ENCODE measurements at places on chromosomes 16 and 17.

GRCh38 chr16:74982256-74982655 lies 2.7 kb downstream of the WDR59 start:
- no peak for DNase-seq

DNA sequence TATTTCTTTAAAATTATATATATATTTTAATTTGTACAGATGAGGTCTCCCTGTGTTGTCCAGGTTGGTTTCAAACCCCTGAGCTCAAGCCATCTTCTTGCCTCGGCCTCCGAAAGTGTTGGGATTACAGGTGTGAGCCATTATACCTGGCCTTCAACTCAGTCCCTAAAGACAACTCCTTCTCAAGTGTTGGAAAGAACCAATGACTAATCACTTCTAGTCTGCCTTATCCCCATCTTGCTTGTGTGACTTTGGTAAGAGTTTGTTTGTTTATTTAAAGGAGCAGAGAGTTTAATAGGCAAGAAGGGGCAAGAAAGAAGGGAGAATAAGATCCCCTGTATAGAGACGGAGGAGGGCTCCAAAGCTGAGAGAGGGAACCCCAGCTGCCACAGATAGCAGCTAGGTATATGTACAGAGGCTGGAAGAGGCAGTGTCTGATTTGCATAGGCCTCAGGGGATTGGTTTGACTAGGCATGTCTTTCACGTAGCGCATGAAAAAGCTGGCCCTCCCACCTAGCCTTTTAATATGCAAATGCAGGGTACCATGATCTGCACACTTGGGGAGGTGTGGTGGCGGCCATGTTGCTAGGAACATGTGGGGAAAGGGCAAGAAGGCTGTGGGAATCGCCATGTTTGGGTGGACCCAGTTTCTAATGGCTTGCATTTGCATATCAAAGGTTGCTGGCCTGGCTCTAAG lies 21.5 kb downstream of the ABCC1 start:
- DNase-seq, result no peak

- peak; percentile 81 for DNase-seq
Measured at GRCh38 chr16:386641-387156, 4.9 kb upstream of the PGAP6 start.

DNA sequence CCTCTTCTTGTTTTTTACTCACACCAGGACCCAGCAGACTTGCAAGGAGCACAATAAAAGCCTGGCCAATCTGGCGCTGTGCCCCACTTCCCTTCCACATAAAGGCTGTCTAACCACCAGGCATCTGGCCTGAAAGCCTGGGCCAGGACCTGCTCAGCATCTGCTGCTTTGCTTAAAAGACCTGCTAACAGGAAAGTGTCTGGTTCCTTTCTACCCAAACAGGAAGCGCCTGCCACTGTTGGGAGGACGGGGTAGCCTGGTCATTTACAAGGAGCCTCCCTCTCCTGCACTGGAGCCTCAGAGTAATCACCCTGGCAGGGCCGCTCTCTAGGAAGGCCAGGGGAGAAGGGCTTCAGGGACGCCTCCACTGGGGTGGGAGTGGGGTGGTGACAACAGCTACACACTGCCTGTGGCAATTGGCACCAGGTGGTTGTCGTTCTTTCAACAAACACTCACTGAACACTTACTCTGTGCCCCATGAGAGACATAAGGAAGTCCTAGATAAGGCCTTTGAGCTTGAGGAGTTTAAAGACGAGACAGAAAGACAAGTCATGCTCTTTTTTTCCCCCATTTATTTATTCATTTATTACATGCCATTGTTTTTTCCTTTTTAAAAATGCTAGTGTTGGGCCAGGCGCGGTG lies 6.3 kb upstream of the MMP28 start:
- peak; percentile 70 for DNase-seq

GRCh38 chr17:49993423-49994060 lies 1.5 kb downstream of the DLX3 start:
- no peak for DNase-seq

DNA sequence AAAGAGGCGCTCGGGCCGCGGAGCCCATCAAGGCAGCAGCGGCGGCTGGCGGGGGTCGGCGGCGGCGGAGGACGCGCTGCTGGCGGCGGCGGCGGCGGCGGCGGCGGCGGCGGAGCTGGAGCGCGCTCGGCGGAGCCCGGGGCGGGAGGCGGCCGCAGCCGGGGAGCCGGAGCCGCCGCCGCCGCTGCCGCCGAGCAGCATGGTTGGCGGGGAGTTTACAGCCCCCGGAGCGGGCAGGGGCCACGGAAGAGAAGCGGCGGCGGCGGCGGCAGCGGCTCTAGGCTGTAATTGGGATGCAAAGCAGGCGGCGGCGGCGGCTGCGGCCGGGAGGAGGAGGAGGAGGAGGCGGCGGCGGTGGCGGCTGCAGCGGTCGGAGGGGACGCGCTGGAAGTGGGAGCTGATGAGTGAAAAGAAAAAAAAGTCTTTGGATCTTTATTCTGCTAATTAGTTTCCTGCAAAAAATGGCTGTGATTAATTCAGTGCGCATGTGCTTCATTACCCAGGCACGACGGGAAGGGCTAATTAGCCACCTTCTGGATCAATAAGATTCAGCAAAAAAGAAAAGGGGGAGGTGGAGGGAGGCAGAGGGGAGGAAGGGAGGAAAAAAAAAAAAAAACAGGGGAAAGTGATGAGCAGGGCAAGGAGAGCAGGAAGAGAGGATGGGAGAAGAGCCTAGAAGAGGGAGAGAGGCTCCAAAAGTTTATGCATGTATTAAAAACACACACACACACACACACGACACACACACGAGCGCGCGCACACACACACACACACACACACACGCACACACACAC lies 10.9 kb upstream of the ZFHX3 start:
- no peak for DNase-seq

GRCh38 chr17:9765322-9765721 lies 26.1 kb downstream of the DHRS7C start:
- DNase-seq, result no peak

DNA sequence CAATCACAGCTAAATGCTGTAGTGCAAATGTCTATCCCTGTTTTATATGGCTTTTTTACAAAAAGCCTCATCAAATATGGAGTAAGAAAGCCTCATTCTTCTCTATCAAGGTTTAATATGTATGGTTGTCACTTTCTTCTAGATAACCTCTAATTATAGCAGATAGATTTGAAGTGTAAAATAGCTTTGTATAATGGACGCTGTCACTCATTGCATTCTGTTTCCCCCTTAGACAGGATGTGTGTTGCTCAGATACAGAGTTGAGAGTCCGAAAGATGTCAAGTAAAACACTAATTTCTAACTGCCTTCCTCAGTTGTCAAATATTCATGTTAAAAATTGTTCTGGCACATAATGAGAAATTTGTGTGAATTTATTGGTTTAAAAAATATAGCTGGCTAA lies 88.0 kb downstream of the NLK start:
- DNase-seq, result no peak

DNA sequence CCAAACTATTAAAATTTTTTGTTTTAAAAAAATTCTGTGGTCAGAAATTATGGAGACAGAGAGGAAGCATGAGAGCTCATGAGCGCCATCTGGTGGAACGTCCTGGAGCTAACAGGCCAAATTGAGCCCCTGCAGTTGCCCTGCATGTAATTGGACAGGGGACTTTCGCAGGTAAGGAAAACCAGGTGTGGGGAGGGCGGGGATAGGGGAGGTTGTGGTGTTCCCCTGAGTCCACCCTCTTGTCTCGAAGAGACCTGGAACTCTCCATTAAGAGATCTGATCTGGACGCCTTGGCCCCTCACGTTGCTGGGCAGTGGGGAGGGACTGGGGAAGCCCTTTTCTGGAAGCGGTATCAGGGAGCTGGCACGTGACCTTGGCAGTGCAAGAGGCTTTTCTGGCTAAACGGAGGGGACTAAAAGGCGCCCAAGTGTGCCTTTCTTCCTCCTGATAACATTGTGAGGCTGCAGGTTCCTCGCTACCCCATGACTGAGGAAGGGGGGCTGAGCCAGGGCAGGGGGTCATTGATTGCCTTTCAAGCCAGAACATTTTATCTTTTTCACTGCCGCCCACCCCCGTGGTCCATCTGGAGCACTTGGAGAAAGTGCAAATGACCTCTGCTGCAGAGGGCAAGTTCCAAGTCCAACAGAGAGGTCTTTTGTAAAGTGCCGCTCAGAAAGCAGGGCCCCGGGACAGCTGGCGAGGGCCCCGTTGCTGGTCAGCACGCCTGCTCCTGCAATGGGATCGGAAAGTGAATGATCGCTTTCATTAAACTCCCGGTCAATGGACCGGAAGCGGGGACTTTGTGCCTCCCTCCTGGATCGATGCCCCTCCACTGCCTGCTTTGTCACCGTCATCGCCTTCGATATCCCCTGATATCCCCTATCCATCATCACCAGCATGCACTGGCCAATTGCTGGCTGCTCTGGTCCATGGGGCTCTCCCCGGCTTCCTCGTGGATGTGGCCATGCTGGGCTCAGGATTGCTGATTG lies 18.4 kb downstream of the PDILT start:
- peak; percentile 64 for DNase-seq

GRCh38 chr16:51707666-51708065 lies 556.6 kb upstream of the SALL1 start:
- DNase-seq, result no peak

GRCh38 chr16:68486502-68487202 lies 38.3 kb upstream of the SMPD3 start:
- DNase-seq, result no peak

DNA sequence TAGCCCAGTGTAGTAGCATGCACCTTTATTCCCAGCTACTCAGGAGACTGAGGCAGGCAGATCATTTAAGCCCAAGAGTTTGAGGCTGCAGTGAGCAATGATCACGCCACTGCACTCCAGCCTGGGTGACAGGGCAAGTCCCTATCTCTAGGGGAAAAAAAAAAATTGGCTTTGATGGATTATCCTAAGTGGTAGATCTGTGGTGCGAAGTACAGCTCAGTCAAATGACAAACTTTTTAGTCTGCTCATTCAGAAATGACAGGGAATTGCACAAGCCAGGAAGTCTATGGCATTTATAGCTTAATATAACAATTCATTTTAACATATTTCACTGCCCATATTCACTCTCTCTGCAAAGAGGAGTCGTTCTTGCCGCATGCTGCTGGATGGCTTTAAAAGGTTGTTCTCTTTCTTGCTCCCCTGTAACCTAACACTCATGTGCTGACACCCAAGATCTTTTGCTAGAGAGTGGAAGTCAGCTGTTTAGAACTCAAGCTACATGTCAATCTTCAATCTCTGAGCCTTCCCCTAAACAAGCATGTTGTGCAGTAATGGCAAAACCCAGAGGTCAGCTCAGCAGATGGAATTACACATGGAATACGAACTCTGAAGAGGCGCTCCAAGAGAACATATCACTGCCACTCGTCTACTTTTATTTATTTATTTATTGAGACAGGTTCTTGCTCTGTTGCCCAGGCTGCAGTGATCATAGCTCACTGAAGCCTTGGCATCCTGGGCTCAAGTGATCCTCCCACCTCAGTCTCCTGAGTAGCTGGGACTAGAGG lies 32.8 kb downstream of the RNF157 start:
- DNase-seq, result no peak

DNA sequence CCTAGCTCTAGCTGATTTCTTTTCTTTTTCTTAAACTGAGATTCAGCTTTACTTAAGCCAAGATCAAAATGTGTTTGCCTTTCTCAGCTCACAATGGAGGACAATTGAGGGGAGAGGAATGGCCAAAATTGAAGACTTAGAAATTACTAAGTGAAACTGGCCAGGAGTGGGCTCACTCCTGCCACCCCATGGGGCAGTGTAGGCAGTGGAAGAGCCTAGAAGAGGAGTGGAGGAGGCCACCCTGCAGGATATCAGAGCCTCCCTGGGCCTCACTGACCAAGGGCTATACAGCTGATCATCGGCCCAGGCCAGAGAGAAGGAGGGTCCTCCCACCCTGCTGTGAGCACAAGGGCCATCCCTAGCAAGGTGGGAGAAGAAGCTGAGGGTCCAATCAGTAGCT lies 119.8 kb downstream of the CCT6B start:
- DNase-seq, result no peak

GRCh38 chr16:75263963-75264445 lies 12.6 kb upstream of the BCAR1 start:
- DNase-seq, result no peak

GRCh38 chr17:13671341-13671740 lies 69.6 kb upstream of the HS3ST3A1 start:
- DNase-seq, result no peak

- no peak for DNase-seq
Measured at GRCh38 chr17:60165223-60165622, 15.4 kb downstream of the CA4 start.

- DNase-seq, result no peak
Measured at GRCh38 chr17:76079956-76080767, 1.2 kb downstream of the ZACN start.

GRCh38 chr17:78271419-78272170 lies 40.2 kb downstream of the TMEM235 start:
- no peak for DNase-seq

- no peak for DNase-seq
Measured at GRCh38 chr16:4682616-4683254, 10.6 kb upstream of the NUDT16L1 start.

GRCh38 chr16:84599521-84600202 lies 18.2 kb downstream of the COTL1 start:
- peak; percentile 71 for DNase-seq

GRCh38 chr16:17342031-17342430 lies 128.7 kb downstream of the XYLT1 start:
- no peak for DNase-seq

GRCh38 chr16:83781-84615 lies 6.0 kb downstream of the MPG start:
- no peak for DNase-seq

DNA sequence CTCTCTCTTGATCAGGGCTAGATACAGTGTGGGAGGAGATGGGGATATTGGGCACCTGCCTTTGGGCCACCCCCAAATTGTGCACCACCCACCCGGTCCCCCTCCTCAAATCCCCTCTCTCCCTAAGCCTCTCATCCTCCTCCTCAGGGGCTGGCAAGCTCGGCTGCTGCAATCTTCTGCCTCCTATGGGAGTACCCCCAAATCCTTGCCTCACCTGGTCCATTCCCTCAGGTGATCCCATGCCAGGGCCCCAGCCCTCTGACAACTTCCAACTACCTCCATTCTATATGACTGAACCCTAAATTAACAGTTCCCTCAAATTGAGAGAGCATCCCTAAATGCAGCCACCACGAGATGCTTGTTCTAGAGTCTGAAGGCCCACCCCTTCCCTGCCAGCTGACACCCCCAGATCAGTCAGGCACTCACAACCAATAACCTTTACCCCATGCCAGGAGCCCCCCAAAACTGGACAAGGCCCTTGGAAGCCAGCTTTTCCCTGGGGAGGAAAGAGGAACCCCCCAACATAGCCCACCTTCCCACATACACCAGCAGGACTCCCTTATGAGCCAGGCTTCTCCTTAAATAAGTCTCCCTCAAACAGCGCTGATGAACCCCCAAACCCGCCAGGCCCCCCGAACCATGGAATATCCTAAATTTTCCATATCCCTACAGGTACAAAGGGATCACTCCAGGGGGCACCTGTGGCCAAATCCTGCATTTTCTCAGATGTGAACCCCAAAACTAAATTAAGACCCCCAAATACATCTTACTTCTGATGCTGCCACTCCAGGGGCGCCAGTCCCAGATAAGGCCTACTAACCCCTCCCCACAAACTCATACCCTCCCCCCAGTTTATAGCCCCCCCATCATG lies 3.2 kb downstream of the DLG4 start:
- DNase-seq, result no peak

DNA sequence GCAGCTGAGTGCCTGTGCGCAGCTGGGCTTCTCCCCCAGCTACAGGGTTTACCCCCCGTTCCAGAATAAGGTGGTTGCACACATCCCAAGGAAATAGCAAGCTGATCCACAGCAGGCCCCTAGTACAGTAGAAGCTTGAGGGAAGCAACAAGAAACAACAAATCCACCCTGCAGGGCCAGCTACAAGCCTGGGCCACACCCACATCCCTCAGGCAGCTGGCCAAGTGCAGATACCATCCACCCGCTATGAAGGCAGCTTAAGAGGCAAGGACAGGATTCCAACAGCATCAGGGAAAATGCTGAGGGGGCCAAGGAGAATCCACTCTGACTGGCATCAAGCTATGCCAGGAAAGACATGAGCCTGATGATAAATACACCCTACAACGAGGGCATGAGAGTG lies 66.9 kb upstream of the RCVRN start:
- peak; percentile 29 for DNase-seq
